Stimulated activated CD8-positive, alpha-beta memory T cell treated with anti-CD3 and anti-CD28 coated beads, Interleukin-4, amount 100 ng/mL, for 1 hour (primary cell): ENCODE measurements at places on chromosomes 12 and 14.

GRCh38 chr14:90556012-90556477 is 159.2 kb downstream of the CALM1 start:
- no peak for DNase-seq

DNA sequence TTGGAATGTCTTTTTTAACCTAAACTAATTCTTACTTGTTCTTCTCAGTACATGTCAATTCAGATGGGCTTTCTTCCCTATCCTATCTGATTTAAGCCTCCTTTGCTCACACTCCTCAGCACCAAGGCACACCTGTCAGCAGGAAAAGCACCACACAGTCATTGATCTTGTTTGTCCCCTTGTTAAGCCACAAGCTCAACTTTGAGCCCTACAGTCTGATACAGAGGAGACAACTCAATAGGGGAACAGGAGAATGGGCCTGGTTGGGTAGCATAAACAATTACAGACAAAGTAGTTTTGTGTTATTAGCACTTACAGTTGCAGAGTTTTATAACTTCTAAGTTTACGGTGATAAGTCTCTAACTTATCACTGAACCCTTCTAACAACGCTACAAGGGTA is 29.5 kb upstream of the SYCP3 start:
- DNase-seq = no peak

DNA sequence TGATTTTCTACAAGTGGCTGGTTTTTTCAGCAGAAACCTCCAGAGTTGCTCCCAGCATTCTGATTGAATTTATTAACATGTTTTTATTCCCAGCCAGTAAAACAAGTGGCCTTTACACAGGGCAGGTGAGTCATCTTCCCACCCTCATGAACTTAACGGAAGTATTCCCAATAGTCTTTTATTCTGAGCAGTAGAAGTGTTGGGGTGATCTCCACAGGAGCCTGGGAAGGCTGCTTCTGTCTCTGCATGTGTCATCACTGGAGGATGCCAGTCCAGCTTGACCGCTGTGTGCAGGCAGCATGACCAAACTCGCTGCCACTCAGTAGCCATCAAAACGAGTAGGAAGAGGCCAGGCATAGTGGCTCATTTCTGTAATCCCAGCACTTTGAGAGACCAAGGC is 13.4 kb upstream of the DNAH10 start:
- no peak for DNase-seq

- DNase-seq = no peak
Observed at GRCh38 chr14:74983343-74983742, 19.4 kb upstream of the EIF2B2 start.

- no peak for DNase-seq
Observed at GRCh38 chr12:78406213-78406612, 458.4 kb upstream of the SYT1 start.

- no peak for DNase-seq
Observed at GRCh38 chr14:31712244-31713127, 151.3 kb downstream of the NUBPL start.

DNA sequence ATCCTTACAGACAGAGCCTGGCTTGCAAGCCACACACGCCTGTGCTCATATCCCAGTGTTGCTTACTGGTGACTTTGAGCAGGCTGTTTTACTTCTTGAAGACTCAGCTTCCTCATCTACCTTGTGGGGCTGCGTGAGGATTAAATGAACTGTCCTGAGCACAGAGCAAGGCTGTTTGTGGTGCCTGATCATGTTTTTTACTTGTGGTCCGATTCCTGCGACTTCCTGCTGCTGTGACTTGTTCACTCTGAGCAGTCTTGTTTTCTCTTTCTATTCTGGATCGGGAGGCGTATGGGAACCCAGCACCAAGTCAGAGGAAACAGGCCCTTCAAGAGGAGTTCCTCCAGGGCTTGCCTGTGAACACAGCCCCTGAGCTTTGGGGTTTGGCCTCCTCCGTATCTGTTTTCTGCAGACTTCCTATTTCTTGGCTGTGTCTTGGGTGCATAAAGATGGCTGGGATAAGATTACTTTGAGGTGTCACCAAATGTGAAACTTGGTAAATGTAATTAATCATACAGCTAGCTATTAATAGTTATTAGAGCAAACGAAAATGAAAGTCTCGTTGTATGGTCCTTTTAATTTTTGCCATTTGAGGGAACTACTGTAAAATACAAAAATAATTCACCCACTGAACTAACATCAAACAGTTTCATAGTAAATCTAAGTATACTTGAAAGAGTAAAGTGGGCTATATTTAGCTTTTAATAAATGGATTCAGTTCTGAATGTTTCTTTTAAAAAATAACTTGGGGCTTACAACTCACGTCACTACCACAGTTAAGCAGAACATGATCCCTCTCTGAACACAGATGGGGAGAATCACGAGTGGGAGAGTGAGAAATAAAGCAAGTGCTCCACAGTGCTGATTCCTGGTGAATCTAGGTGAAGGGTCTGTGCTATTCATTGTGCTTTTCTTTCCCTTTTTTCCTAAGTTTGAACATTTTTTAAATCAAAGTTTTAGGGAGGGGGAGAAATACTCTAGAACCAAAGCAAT is 251.5 kb downstream of the FOXN3 start:
- DNase-seq = no peak

- DNase-seq = peak; percentile 13
Observed at GRCh38 chr12:68119724-68120211, 39.8 kb downstream of the IFNG start.

DNA sequence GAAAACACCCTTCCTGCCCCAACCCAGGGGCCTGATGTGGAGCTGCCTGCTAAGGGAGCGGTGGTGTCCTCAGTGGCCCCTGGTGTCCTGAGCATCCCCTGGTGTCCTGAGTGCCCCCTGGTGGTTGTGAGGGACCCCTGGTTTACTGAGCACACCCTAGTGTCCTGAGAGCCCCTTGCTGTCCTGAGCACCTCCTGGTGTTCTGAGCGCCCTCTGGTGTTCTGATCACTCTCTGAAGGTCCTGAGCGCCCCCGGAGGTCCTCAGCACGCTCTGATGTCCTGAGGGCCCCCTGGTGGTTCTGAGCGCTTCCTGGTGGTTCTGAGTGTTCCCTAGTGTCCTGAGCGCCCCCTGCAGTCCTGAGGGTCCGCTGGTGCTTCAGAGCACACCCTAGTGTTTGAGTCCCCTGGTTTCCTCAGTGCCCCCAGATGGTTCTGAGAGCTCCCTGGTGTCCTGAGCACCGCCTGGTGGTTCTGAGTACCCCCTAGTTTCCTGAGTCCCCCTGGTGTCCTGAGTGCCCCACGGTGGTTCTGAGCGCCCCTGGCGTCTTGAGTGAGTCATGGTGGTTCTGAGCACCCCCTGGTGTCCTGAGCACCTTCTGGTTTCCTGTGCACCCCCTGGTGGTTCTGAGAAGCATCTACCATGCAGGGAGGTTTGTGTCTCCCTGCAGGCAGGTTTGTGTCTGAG is 1004.2 kb downstream of the TMEM121 start:
- no peak for DNase-seq

DNA sequence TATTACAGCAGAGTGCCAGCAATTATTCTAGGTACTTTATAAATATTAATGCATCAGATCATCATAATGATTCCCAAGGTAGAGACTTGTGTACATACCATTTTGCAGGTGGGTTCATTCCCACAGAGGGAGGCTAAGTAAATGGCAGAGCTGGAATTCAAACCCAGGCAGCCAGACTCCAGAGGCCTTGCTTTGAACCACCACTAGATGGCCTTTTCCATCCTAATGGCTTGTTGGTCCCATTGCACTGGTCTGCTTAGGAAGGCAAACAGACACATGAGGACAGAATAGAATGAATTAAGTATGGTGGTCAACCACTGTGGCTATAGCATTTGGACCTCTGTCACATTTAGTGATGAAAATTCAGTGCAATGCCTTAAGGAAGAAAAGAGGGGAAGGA is 158.7 kb downstream of the METTL25 start:
- no peak for DNase-seq

- DNase-seq = no peak
Observed at GRCh38 chr14:94244182-94244581, 48.9 kb downstream of the SERPINA10 start.
